Uterus (tissue), 4 donors: ENCODE measurements at places on chromosomes 2 and 18.

DNA sequence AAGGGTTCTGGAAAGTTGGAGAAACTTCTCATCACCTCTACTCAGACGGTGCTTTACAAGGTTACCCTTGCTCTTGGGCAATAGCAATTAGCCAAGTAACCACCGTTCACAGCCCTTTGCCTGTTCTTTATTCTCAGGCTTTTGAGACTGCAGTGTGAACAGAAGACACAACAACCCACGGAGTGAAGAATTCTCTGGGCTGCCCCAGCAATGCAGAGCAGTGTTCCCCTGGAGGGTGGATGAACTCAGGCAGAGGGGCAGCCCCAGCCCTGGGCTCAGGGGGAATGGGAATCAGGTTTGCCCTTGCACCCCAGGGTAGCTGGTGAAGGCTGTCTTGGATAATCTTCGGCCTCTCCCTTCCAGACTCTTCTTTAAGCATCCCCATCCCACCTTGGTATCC lies 69.1 kb downstream of the MCFD2 start:
- no peak for DNase-seq

GRCh38 chr2:128736689-128737545 lies 418.2 kb upstream of the HS6ST1 start:
- peak; percentile 68 for DNase-seq

DNA sequence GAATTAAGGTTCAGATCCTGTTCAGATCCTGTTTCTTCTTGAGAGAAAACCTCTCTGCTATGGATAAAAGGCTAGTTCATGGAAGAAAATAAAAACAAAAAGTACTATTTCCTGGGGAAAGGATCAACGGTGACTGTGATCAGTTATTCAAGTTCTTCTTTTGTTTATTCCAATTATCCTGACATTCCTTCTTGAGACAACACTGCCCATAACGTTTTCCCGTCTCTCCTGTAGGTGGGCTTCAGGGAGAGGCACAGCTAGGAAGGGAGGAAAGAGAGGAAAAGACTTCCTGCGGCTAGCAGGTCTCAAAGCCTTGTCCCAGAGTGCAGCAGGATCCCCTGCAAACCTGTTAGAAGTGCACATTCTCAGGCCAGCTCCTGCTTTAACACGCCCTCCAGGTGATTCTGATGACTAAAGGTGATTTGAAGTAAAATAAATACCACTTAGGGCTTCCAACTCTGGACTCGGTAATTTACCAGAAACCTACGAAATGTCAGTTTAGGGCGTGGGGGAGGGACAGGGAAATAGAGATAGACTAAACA lies 4.5 kb upstream of the FHL2 start:
- DNase-seq = no peak

DNA sequence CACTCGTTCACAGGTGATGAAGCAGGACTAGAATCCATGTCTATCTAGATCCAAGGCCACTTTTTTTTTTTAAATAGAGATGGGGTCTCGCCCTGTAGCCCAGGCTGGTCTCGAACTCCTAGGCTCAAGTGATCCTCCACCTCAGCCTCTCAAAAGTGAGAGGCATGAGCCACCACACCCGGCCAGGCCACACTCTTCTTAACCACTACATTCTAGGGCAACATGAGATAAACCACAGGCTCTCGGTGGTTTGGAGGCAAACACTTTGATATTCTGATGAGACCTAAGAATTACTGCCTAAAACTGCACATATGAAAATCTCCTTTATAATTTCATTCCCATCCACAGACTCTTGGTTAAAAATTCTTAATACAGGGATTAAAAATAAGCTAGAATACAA lies 51.8 kb downstream of the USP34 start:
- DNase-seq = no peak

- DNase-seq = no peak
Measured at GRCh38 chr2:149472413-149472812, 115.2 kb downstream of the MMADHC start.

- no peak for DNase-seq
Measured at GRCh38 chr2:207772844-207773205, 3.1 kb upstream of the FZD5 start.

DNA sequence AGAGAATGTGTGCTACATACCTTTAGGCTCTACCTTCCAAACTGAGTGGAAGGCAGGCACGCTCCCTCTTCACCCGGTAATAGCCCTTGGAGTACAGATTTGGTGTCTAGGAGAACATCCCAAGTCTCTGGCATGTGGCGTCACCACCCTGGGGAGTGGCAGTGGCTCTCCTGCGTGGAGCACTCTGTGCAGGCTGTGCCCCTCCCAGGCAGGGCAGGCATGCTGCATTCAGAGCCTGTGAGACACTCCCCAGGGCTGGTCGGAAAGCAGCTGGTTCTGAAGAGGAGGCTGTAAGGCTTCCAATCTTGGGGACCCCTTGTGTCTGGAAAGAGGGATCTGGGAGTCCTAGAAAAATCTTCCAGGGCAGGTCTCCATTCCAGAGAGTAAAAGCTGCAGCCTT lies 193.3 kb downstream of the ANKRD30B start:
- no peak for DNase-seq

GRCh38 chr2:71347517-71347916 lies 15.9 kb downstream of the ZNF638 start:
- no peak for DNase-seq

DNA sequence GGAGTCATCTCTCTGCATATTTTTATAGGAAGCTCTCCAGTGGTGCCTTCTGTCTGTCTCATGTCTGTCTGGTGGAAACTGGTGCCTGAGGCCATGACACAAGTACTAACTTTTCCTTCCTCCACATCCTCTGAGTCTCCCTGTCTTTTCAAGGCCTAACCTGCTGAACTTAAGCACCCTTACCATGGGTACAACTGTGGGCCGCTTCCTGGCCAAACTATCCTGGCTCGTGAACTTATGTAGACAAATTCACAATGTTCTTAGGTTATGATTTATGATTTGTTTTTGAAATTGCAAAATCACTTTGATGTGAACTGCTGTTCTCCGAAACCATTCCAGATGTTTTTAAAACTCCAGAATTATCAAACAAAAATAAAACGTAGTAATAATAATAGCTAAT lies 804.5 kb upstream of the POU3F3 start:
- DNase-seq = no peak

GRCh38 chr2:71609958-71610357 lies 156.6 kb downstream of the DYSF start:
- DNase-seq = no peak

GRCh38 chr2:151103551-151103950 lies 158.1 kb downstream of the RBM43 start:
- DNase-seq = no peak

DNA sequence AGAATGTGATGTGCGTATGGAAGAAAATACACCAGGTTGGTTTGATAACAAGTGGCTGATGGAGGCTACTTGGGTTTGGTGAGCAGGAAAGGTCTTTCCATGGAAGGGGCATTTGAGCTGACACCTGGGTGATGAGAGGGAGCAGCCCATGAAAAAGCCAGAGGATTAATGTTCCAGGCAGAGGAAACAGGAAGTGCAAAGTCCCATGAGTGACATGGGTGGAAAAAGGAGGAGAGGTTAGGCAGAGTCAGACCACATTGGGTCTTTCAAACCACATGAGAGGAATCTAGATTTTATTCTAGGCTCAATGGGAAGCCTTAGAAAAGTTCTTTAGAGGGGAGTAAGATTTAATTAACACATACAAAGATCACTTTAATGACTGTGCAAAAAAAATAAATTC lies 195.7 kb downstream of the LRATD1 start:
- no peak for DNase-seq

GRCh38 chr2:143356736-143357446 lies 227.7 kb downstream of the ARHGAP15 start:
- no peak for DNase-seq

DNA sequence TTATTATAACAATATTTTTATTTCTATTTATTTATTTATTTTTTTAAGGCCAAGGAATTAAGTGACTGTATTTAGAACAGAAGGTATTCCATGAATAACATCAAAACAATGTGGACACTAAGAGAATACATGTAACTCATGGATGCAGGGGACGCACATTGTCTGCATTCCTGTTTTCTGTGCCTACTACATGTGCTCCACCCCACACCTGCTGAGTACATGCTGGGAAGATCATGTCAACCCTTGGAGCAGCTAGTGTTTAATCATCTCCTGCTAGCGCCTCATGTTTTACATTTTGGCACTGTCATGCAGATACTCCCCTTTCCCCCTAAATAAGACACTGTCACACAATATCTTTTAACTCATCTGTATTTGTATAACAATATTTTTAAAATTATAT lies 29.3 kb downstream of the DPYSL5 start:
- no peak for DNase-seq

- no peak for DNase-seq
Measured at GRCh38 chr2:237603049-237603717, 12.6 kb upstream of the RAB17 start.

DNA sequence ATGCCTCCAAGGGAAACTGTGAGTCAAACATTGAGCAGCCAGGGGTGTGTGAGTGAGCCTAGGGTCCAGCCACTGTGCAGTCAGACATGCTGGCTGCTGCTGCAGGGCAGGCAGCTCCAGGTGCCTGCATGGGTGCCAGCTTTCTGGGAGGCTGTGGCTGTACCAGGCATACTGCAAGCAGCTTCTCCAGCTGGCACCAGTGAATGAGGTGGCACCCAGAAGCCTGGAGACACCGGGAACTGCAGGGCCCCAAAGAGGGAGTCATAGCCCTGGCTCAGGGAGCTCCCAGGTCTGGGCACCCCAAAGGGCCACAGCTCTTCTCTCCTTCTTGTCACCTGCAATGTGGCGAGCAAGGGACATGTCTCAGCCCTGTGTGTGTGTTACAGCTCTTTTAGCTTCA lies 283.2 kb downstream of the RPRM start:
- no peak for DNase-seq

- no peak for DNase-seq
Measured at GRCh38 chr18:49561289-49562193, at the start of gene LIPG. Gene LIPG, plus strand, starts transcription at chr18:49562057. Its CDS starts 252 bp downstream, at chr18:49562309.

GRCh38 chr2:68226794-68227193 lies 25.5 kb downstream of the PPP3R1 start:
- no peak for DNase-seq

DNA sequence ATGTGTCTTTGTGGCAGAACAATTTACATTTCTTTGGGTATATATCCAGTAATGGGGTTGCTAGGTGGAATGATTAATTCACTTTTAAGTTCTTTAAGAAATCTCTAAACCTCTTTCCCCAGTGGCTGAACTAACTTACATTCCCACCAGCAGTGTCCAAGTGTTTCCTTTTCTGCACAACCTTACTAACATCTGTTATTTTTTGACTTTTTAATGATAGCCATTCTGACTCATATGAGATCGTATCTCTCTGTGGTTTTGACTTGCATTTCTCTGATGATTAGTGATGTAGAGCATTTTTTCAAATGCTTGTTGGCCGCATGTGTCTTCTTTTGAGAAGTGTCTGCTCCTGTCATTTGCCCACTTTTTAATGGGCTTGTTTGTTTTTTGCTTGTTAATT lies 43.1 kb upstream of the PTH2R start:
- no peak for DNase-seq
